ENCODE measurements at places on chromosomes 3 and 15.
A peak's percentile ranks its signal among the peaks of the same experiment; 100 is the strongest.

DNA sequence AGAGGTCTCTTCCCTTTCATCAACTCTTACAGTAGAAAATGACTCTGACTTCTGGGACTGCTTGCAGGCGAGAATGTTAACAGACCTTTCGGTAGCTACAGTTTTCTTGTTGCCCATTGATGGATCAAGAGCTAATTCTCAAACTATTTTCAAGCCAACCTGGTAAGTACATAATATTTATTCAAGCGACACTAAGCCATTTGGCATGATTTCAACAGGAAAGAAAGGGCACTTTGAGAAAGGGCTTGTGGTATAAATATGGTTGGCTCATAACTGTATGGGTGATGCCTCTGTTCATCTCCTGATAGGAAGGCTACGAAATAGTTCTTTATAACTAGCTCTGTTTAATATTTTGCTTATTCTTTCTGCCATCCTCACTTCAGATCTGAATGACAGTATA, 196.2 kb upstream of the CNTN4 start:
- DNase-seq, result no peak

DNA sequence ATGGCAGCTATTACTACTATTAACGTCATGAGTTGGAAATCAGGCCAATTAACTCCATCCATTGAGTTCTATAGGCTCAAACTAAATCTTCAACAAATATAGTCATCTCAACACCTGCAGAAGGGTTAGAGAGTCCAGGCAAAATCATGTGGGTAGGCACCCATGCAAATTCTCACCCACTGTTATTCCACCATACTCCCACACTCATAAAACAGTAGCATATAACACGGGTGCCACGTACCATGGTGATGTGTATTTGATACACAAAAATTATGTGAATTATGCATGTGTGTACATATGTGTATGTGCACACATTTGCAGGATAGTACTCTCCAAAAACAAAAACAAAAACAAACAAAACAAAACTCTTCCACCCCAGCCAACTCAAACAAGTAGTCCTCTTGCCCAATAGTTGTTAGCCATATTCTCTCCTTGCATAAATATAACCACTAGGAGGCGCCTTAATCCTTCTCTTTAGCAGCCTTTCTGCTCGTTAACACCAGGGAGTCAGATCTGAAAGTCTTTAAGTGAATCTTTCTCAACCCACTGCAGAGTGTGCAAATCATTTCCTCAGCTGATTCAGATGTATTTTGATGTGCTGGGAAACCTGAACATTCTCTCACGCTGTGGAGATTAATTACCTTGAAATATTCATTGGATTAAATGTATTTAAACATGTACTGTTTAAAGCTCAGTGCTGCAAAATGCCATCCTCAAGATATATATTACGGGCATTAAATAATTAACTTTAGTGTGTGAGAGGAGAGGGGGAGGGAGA, 38.0 kb upstream of the COPB2 start:
- no peak for DNase-seq

- DNase-seq, result no peak
Observed at GRCh38 chr15:48385031-48385830, 54.0 kb downstream of the DUT start.

- DNase-seq, result no peak
Observed at GRCh38 chr3:7615043-7615442, 754.1 kb downstream of the GRM7 start.

- no peak for DNase-seq
Observed at GRCh38 chr3:10265833-10266232, 17.6 kb downstream of the TATDN2 start.

GRCh38 chr3:159263750-159264553, 462.1 kb downstream of the MFSD1 start:
- DNase-seq, result no peak

DNA sequence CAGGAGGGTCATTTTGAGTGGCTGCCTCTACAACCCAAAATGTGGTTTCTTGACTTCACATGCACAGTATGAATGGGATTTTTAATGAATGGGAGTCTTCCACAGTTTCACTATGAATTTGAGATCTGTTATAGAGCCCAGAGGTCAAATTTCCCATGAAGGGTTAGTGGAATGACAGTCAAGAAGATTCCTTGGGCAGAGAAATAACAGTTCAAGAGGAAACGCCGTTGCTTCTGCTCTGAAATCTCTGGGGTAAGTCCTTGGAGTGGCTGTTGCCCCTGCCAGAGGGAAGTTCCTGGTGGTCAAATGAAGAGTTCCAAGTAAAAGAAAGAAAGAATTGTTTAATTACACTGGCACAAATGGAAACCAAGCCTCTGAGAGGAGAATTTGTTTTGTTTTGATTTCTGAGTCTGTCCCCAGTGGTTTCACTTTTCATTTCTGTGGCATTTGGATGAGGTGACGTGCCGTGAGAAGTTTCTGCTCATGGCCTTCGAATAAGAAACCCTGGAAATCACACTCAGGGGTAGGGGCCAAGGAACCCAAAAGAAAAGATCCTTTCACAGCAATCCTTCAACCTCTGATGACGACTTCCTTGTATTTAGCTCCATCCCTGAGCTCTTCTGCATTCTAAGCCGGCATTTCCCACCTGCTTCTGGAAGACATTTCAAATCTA, 77.5 kb upstream of the IL12A start:
- no peak for DNase-seq

GRCh38 chr3:175150812-175151401, 291.8 kb downstream of the NAALADL2 start:
- DNase-seq, result no peak

- DNase-seq, result no peak
Observed at GRCh38 chr3:109184726-109185125, 48.2 kb downstream of the C3orf85 start.

DNA sequence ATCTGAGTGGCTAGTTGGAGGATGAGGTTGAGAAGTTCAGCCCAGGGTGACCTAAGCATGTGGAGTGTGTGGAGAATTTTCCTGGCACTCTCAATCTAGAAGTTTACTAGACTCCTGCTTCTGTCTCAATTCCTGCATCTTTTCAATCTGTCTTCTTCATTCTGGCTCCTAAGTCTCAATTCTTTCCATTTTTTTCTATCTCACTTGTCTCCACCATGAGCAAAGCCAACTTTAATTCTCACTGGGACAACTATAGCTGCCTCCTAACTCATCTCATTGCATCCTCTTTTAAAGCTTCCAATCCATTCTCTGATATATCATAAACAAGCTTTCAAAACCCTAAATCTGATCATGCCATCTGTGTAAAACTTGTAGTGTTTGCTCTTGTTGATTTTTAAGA, 569.3 kb downstream of the NAALADL2 start:
- no peak for DNase-seq

DNA sequence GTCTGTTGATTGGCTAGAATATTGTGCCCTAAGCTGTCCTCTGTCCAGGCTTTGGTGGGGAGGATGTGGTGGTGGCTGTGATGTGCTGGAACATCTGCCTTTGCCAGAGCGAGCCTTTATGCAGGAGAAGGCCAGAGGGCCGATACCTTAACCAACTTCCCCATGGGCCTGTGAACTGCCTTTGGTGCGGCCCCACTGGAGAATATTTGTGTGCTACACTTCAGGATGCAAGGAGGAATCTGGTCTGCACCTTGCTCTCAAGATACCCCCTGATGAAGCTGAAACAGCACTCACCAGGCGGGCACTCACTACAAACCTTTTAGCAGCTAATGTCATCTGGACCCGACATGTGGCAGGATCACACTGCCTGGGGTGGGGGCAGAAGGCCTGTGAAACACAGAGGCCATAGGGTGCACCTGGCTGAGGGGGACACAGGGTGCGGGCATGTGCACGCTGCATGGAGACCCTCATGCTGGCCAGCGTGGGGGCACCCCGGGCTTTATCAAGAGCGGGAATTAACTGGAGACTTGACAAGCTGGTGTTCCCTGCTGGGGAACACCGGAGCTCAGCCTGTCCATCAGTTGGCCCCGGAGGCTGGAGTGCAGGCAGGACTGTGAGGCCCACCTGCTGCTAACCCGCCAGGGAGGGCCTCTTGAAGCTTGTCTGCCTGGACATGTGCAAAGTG, 16.4 kb downstream of the PRR23E start:
- DNase-seq, result no peak

DNA sequence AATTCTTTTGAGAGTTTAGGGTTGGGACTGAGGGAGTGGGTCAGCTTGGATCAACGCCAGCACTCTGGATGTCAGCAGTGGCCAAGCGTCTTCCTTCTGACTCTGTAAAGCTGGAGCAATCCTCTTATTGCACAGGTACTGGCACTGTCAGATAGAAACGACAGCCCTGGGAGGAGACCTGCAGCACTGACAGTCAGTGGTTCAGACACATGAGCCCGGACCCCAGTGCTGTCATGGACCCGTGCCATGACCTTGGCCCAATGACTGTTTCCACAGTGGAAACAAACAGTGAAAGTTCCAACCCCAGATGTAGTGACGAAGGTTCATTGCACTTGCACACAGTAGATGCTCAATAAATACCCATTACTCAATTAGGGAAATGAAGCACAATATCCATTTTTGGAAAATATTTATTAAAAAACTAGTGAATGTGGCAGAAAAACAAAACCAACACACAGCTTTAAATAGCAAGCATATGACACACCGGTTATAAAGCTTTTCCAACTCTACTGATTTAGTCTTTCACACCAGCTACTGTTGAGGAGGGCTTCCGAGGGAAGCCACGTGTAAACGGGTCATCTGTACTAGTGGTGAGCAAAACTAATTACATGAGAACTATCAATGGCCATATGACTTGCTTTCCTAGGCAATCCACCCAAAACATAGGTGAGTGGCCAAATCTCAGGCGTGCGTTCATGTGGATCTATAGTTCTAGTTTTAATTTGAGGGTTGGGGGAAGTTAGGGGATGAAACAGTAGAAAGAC, 22.1 kb downstream of the SIAH2 start:
- DNase-seq, result no peak

- no peak for DNase-seq
Observed at GRCh38 chr15:82398785-82399184, 30.8 kb upstream of the GOLGA6L9 start.

DNA sequence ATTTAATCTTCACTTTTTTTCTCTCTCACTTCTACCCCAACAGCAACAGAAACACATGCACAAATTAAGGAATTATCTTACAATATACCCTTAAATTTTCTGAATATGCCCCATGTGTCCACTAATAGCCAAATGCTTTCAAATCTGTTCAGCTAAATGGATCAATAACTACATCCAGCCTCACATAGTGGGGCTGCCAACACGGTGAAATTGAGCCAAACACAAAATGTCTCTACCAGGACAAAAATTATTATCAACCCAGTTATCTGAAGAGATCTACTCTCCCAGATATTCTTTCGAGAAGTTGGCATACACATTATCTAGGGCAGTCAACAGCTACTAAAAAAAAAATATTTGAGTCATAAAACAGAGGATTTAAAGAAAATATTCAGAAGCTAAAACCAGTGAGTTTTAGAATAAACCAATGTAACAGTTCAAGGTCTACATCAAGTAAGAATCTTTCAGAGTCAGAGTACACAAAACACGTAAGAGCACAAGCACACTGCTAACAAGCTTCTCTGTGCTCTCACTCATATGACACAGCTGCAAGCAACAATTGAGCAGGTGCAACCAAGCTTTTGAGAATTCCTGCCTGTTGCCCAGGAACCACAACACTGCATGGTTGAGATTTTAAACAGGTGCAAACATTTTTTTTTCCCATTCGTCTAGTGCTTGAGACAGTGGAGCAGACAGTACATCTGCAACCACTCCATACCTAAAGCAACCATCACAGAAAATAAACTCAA, 247.7 kb downstream of the ZBTB20 start:
- DNase-seq, result peak; percentile 57

DNA sequence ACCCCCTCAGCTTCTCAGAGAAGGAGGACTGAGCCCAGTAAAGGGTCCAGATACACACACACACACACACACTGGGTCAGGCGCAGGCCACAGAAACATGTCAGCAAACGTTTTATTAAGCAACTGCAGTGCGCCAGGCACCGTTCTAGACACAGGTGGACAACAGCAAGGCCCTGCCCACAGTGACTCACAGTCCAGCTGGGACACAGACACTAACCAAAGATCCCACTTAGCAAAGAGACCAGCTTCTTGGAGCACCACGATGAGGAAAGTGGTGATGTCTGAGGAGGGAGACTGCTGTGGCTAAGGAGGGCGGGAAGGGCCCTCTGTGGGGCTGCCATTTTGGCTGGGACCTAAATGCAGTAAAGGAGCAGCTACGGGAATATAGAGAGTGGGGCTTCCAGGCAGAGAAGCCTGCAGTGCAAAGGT, 2.8 kb upstream of the VILL start:
- no peak for DNase-seq

- peak; percentile 48 for DNase-seq
Observed at GRCh38 chr15:68550498-68551295, 28.1 kb upstream of the CORO2B start.

DNA sequence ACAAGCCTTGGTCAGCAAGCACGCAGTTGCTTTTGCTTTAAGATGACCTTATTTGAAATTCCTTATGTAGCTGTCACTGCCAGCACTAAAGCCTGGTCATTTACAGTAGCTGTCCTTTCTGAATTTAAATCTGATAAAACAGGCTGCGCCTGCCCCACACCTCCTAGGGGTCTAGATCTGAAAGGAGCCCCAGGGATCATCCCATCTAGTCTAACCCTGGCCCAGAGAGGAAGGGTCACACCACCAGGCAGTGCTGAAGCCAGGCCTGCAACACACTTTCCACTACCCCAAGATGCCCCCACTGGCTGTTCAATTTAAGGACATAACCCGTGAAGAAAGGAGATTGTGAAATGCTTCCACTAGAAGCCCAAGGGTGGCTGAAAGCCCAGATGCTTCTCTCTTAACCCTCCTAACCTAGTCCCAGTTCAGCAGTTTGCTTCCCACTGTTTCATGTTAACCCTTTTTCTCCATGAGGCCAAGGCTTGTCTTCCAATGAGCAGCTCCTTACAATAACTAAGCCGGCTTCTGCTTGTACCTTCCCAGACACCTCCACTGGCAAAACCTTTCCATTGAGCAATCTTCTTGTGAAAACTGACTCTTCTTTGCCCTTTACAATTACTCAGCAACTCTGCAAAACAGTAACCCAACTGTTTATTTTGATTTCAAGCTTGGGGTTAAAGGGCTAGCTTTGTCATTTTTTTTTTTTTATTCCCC, 198.9 kb upstream of the LPP start:
- DNase-seq, result no peak

DNA sequence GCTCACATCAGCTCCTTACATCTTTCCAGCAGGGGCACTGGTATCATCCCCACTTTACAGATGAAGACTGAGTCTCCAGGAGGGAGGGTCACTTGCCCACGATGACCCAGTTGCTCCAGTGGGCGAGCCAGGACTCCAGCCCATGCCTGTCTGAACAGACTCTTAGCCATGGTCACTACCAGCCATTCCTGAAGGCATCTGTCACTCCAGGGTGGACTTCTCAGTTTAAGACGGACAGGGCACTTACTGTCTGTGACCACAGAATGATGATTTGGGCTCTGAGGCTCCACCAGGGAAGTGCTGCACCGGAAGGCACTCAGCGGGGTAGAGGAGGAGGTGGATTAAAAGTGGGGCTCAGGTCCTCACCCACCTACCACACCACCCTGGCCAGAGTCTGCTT, 104.0 kb upstream of the SLC6A6 start:
- no peak for DNase-seq

- DNase-seq, result no peak
Observed at GRCh38 chr3:140152851-140153639, 218.1 kb downstream of the CLSTN2 start.

All from cerebellar nuclear complex (tissue), 1 donor.